Immature natural killer cell (primary cell): ENCODE measurements at places on chromosomes 3 and 15. TPM values are rescaled to one million over a fixed set of nuclear protein-coding genes. Genes with fewer than 3 reads are reported as not detected.

DNA sequence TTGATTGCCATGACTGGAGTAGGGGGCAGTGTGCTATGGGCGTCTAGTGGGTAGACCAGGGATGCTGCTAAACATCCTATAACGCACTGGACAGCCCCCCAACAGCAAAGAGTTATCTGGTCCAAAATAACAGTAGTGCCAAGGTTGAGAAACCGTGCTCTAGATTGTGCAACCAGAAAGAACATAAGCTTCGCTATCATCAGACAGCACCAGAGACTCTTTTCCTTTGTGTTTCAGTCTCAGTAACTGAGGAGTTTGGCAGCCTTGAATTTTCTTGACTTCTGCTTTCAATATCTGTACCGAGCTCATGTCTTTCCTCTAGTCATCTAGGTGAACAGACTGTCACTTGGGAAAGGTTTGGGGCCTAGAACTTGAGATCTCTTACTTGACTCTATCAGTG is 8.8 kb downstream of the ARID3B start:
- no peak for DNase-seq

- no peak for DNase-seq
These were observed 190.1 kb downstream of the TBC1D5 start for GRCh38 chr3:17552351-17552750.

GRCh38 chr3:182690172-182690571 is 103.1 kb upstream of the ATP11B start:
- no peak for DNase-seq

DNA sequence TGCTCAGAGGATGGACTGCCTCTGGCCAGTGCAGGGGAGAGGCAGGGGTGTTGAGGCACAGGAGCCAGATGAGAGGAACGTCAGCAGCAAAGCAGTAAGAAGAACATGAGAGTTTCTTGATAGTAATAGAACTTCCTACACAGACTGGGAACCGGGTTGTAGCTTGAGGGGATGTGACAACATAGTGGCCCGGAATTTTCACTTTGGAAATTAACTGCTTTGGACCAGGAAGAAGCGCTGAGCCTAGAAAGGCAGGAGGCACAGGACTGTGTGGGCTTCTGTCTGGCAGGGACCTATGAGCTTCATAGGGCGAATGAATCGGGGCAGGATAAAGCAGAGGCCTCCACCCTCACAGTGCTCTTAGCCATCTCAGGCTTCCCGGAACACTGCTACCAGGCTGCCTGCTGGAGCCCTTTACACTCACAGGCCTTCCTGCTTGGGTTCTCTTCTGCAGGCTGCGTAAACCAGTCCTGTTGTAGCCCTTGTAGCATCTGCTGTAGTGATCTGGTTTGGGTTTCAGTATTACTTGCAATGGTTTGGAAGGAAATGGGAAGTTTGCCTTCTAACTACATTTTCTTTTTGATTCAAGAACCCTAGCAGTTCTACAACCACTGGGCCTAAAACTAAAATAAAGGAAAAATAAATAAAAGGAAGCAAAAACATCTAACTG is 3.3 kb upstream of the ADPGK start:
- no peak for DNase-seq

DNA sequence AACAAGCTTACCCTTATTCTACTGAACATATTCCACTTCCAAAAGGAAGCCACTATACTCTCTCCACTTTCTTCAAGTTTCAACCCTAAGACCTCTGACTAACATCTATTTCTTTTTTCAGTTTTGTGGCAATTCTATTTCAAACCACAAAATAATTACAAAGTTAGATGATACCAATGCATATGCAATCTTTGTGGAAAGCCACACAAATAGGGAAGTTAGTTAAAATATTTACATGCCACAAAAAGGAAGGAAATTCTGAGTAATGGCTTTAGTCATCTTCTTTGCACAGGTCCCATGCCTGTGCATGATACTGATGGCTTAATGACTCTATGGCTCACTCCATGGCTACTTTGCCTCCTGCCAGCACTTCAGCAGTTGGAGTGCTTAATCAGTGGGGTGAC is 57.0 kb upstream of the MCTP2 start:
- DNase-seq: no peak

The RBMS3 gene
- not detected for polyA plus RNA-seq

DNA sequence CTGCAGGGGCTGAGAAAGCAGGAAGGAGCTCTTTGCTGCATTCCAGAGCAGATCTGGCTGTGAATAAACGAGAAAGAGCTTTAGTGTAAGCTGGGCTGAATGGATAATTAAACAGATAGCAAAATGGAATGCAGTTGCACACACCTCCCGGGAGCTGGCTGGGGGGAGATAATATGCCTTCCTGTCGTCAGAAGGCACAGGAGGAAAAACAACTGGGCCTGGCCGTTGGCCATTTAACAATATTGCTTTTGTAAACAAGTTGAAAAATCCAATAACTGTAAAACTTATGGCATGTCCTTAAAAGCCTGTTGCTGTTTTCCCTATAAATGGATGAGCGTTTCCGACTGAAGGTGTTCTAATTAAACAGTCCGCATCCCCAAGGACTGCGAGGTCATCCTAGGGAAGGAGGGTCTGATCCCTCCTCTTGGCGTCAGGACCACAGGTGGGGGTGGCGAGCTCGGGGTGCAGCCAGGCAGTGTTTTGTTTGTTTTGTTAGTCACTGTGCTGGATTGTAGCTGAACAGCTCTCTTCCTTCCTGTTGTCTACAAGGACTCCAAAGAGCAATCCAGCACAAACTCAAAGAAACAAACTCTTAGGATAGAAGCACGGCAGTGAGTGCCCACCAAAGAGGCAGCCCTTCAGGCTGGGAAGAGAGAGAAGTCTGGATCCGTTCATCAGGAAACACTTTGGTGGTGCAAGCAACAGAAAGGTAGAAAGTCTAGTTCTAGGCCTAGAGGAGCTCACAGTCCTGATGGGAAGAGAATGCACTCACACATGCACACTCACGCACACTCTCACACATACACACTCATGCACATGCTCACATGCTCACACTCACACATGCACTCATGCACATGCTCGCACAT is 133.4 kb upstream of the SMAD3 start:
- no peak for DNase-seq

- no peak for DNase-seq
These were observed 1.8 kb downstream of the TLNRD1 start for GRCh38 chr15:81002331-81003096.

GRCh38 chr3:185149591-185149990 is 3.3 kb downstream of the C3orf70 start:
- no peak for DNase-seq
